Amygdala (tissue), 56 donors: ENCODE measurements at places on chromosomes 16 and 17.

DNA sequence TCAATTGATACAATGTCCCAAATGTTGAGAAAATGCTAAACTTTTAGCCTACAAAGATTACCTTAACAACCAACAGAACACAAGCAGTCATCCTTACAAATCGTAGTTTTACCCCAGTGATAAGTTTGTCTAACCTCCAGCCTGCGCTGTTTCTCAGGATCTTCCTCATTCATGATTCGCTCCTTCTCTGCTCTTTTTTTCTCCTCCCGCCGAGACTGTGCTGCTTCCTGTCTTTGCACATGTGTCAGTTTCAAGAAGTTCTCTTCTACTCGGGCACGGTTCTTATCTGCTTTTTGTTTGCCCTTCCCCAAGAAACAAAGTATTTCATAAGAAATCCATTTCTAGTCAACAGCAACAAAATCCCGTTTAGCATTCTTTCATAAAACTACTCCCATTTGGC lies 10.2 kb upstream of the STRADA start:
- no peak for DNase-seq

DNA sequence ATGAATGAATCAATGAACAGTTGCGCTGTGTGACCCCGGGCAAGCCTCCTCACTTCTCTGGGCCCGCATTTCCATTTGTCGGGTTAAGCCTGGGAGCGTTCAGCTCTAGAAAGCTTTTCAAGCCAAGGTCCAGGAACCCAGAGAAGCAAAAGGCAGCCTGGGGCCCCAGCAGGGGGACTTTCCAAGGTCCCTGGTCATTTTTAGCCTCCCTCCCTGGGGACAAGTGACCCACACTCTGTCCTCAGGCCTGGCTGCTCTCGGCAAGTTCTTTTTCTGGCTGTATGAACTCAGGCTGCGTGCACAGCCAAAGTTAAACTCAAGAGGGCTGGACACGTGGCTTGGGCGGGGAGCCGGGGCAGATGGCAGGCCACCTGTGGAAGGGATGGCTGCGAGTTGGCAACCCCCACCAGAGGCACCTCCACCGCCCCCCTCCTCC lies 41.4 kb upstream of the CIBAR2 start:
- no peak for DNase-seq

DNA sequence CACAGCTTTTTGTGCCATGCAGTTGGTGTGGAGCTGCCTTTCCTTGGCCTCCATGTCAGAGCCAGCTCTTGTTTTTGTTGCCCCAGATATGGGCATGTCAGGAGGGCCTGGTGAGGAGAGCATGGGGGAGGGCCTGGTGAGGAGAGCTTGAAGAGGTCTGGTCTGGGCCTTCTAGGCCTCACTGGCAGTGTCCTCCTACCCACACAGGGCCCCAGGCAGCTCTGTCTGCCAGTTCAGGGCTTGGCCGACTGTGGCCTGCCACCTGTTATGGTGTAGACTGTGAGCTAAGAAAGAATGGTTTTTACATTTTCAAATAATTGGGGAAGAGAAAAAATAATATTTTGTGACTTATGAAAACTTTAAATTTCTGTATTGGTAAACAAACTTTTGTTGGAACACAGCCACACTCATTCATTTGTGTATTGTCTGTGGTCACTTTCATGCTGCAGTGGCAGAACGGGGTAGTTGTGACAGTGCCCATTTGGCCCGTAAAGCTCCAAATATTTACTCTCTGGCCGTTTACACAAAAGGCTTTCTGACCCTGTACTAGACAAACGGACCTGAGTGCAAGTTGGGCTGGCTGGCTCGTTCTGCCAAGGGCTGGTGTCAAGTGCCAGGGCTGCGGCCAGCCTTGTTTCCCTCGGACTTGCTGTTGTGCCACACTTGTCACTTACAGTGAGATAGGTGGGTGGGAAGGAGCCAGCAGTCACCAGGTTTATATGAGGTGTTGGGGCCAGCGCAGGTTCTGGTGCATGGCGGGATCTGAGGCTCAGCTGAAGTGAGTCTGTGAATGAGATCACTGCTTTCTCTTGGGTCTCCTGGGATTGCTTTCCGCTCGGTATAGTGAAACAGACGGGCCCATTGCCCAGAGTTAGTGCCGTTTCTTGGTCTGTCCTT lies 18.2 kb downstream of the PGS1 start:
- no peak for DNase-seq

GRCh38 chr17:72631949-72632684 lies 460.4 kb downstream of the SLC39A11 start:
- DNase-seq = no peak

GRCh38 chr17:58531122-58531521 lies 16.7 kb upstream of the MTMR4 start:
- DNase-seq = no peak

DNA sequence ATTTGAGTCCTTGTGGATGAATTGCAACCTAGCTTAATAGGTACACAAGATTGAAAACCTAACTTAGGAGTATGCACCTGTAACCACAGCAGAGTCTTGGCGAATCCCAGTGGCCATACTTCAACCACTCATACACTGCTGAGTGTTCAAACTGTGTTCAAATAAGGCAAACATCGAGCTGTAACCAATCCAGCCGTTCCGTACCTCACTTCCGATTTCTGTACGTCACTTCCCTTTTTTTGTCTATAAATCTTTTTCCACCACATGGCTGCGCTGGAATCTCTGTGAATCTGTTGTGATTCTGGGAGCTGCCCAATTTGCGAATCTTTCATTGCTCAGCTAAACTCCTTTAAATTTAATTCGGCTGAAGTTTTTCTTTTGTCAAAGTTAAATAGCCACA lies 190.6 kb downstream of the MAF start:
- no peak for DNase-seq

- DNase-seq = no peak
Measured at GRCh38 chr16:87681981-87682570, 79.8 kb downstream of the JPH3 start.

- no peak for DNase-seq
Measured at GRCh38 chr16:86324320-86324719, 186.0 kb upstream of the FOXF1 start.

GRCh38 chr16:27378871-27379481 lies 23.0 kb upstream of the IL21R start:
- DNase-seq = no peak

DNA sequence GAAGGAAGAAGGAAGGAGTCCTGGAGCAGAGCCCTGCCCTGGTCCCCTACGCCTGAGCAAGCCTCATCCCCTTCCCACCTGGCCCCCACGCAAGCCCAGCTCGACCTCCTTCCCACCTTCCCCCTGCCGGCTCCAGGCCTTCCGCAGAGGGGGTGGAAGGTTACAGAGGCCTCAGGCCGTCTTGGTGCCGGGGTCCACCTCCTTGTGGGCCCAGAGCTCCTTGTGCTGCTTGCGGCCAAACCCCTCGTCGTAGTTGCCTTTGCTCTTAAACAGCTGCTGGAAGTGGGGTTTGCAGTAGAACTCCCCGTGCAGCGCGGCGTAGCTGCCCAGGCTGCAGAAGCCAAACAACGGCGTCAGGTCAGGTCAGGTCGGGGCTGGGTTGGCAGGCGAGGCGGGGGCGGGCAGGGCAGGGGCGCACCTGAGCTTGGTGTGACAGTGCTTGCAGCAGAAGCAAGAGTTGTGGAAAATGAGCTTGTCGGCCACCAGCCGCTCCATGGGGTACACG lies 1.5 kb downstream of the LIMD2 start:
- no peak for DNase-seq

DNA sequence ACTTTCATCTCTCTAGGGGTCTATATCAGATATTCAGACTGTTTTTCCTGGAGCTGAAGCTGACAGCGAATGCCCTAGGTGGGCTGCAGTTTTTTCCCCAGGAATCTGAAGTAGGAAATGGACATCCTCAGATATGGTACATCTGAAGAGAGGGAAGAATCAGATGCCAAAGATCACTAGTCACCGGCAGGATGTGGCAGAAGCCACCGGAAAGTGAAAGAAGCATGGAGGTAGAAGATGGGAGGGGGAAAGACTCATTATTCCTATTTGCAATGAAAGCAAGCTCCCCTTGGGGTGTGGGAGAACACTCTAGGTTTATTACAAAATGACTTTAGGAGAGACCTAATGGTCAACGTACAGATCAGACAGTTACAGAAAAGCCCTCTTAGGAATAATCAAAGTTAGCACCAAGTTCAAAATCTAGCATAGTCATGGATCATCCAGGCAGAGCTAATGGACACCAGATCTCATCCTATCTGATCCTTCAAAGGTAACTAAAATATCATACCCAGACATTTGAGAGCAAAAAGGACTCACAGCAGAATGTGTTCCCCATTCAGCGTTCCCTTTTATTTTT lies 110.7 kb downstream of the HS3ST3A1 start:
- no peak for DNase-seq

DNA sequence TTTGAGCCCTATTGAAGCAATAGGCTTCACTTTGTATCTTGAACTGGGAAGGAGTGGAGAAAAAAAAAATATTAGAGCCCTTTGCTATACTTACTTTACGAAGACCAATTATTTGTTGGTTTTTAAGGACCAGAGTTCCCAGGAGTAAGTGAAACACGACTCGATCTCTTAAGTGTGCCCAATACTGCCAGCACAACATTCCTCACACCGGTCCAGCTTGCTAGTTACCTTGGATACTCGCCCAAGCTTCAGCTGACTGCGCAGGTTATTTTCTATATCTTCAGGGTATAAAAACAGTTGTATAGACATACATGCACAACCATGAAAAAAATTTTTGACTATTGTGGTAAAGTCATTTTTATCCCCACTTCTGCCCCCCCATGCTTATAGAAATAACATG lies 72.1 kb downstream of the RPTOR start:
- DNase-seq = no peak

- peak; percentile 52 for DNase-seq
Measured at GRCh38 chr17:46191322-46192188, 1.7 kb downstream of the KANSL1 start.

DNA sequence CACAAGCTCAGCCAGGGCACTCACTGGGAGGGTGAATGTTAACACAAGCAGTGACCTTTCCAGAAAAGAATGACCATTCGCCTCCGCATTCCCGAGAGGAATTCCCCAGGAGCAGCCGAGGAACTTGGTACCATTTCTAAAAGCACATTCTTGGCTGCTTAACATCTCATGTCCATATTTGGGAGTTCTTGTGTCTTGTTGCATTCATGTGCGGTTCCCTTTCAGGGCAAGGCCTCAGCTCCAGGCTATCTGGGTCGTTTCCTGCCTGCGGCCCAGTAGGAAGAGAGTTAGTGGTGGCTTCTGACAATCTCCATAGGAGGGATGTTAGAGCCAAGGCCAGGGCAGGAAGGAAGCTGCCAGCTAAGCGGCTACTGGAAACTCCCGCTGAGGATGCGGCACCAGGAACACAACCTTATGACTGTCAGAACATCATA lies 27.8 kb upstream of the MEAK7 start:
- DNase-seq = no peak

GRCh38 chr16:73050201-73051099 lies 2.5 kb upstream of the ZFHX3 start:
- no peak for DNase-seq

DNA sequence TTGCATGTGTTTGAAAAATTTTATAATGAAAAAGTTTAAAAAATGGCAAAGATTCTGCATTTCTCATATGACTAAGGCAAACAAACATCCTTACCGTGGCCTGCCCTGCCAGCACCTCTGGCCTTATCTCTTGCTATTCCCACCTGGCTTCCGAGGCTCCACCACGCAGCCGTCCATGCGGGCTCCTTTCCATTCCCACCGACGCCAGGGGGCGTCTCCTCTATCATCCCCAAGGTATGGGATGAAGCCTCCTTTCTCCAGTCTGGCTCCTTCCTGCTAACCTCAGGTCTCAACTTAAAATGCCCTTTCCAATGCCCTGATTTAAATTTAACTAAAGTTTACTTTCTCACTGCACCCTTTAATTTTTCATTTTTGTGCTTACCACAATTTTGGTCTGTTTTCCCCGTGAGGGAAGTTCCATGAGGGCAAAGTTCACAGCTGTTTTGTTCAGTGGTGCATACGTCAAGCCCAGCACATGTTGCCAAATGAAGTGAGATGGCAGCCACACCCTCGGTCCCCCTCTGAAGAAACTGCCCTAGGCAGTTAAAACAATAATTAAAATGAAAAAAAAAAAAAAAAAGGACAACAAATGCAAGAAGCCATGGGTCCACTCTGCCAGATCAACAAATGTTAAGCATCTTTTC lies 13.3 kb upstream of the SDK2 start:
- no peak for DNase-seq

DNA sequence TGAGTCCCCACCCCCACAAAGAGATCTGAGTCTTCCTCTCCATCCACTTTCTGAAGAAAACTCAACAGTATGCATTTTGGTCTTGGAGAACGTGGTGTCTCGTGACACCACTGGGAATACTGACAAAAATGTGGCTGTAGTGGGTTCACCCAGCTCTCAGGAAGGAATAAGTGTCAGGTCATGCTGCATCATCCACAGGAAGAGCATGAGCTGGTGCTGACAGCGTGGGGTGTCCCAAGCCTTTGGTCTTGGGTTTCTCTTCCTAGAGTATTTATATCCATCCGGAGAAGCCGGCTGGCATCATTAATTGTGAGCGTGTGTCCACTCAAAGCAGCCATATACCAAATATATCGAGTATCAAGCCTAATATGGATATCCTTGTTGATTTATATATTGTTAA lies 55.9 kb downstream of the C17orf67 start:
- no peak for DNase-seq

- DNase-seq = no peak
Measured at GRCh38 chr16:50818380-50818779, 76.5 kb downstream of the CYLD start.

- no peak for DNase-seq
Measured at GRCh38 chr17:21304091-21304490, 19.6 kb downstream of the MAP2K3 start.

GRCh38 chr16:4976079-4976478 lies 17.9 kb downstream of the SEC14L5 start:
- DNase-seq = no peak

- DNase-seq = no peak
Measured at GRCh38 chr17:32878211-32878610, 1.3 kb upstream of the MYO1D start.

DNA sequence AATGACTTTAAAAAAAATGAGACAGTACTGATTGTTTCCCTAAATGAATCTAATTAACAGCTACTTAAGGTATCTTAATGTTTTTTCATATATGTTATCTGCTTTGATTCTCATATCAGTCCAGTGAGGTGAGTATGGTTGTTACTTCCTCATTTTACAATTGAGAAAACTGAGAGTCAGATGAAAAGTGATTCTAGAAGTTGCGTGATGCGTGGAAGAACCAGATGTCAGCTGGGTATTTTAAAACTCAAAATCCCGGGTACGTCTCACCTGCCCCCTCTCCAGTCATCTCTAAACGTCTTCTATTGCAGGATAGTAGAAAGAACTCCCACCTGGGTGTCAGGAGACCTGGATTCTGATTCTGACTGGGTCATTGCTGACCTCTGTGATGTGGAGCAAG lies 89.2 kb downstream of the MAP2K6 start:
- no peak for DNase-seq

- no peak for DNase-seq
Measured at GRCh38 chr16:3496386-3496785, 1.1 kb upstream of the C16orf90 start.

GRCh38 chr16:88376835-88377726 lies 5.7 kb upstream of the ZNF469 start:
- no peak for DNase-seq

GRCh38 chr16:1326391-1326790 lies 7.1 kb upstream of the BAIAP3 start:
- DNase-seq = no peak
